Neural crest cell (in vitro differentiated cells): ENCODE measurements at places on chromosomes 7 and 10. TPM values are rescaled to one million over a fixed set of nuclear protein-coding genes. Genes with fewer than 3 reads are reported as not detected.

Gene SFTPD
- not detected in 2 replicates for total RNA-seq

Gene TMEM140
- total RNA-seq, result 0.12 TPM in 1 of 2 replicates, not detected in the other

Gene VGF
- total RNA-seq, result 8.7 and 9.1 TPM in 2 replicates

GRCh38 chr7:19107081-19107355 is 10.4 kb downstream of the TWIST1 start:
- H3K27ac ChIP-seq, result no peak overlapping the region
- H3K36me3 ChIP-seq, result no peaks in the 10 kb centered on the region
- H3K4me1 ChIP-seq, result peaks cover 25% of the 10 kb centered on the region
- DNase-seq, result no peak
- H3K27me3 ChIP-seq, result peaks cover 97% of the 10 kb centered on the region

DNA sequence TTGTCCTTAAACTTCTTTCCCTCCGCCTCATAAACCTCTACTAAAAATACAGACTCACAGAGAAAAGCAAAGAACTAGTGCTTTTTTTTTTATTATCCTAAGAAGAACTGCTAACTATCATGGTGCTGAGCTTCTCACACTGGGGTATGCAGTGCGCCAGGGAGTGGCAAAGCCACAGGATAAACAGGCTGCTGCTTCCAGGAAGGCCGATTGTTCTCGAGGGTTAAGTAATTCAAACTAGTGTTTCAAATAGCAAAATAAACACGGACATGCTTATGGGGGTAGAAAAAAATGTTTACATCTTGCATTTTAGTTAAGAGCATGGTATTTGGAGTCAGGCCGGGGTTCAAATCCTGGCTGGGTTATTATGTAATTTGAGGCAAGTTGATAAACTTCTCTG is 157.0 kb downstream of the TAX1BP1 start:
- DNase-seq, result no peak
- H3K27ac ChIP-seq, result no peak overlapping the region
- no peaks in the 10 kb centered on the region for H3K27me3 ChIP-seq
- no peak overlapping the region for H3K4me3 ChIP-seq

- H3K36me3 ChIP-seq, result no peaks in the 10 kb centered on the region
- H3K4me1 ChIP-seq, result peaks cover 67% of the 10 kb centered on the region
- H3K4me3 ChIP-seq, result peak overlapping the region; percentile 90
- no peak overlapping the region for H3K27ac ChIP-seq
- no peaks in the 10 kb centered on the region for H3K27me3 ChIP-seq
- peak; percentile 73 for DNase-seq
These were observed 1.8 kb downstream of the GRK5 start for GRCh38 chr10:119209035-119209735.

DNA sequence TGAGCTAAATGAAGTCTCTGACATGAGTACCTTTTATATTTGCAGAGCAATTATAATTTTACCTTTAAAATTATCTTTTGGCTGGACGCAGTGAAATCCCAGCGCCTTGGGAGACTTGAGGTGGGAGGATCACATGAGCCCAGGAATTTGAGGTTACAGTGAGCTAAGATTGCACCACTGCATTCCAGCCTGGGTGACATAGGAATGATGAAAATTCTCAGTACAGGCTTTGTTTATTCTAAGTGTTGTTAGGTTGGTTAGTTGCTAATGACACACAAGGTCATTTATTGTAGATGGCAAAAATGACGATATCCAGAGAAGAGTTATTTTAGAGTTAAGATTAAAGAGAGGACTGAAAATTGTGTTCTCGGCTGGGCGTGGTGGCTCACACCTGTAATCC is 87.6 kb downstream of the XRCC2 start:
- no peak overlapping the region for H3K27ac ChIP-seq
- H3K4me3 ChIP-seq, result no peak overlapping the region
- H3K4me1 ChIP-seq, result no peaks in the 10 kb centered on the region
- no peak for DNase-seq
- H3K36me3 ChIP-seq, result peaks cover 6% of the 10 kb centered on the region

GRCh38 chr7:104761892-104762291 is 252.1 kb upstream of the KMT2E start:
- H3K4me3 ChIP-seq, result no peak overlapping the region
- no peaks in the 10 kb centered on the region for H3K36me3 ChIP-seq
- no peak overlapping the region for H3K27ac ChIP-seq
- peaks cover 6% of the 10 kb centered on the region for H3K4me1 ChIP-seq
- no peaks in the 10 kb centered on the region for H3K27me3 ChIP-seq
